Osteoblast (primary cell): ENCODE measurements at places on chromosomes 4 and X. TPM values are rescaled to one million over a fixed set of nuclear protein-coding genes. Genes with fewer than 3 reads are reported as not detected.

The KIAA1210 gene
- not detected in 2 replicates for total RNA-seq

The SLC25A43 gene
- total RNA-seq: 23.5 and 24.8 TPM in 2 replicates

The EIF1AX gene
- total RNA-seq: 29.0 and 42.4 TPM in 2 replicates

The HUWE1 gene
- 108 and 116 TPM in 2 replicates for total RNA-seq

The NCBP2L gene
- not detected in 2 replicates for total RNA-seq

The ZIC3 gene
- not detected in 2 replicates for total RNA-seq

The PLK4 gene
- total RNA-seq: 2.2 and 2.4 TPM in 2 replicates

The PDE5A gene
- 140 and 157 TPM in 2 replicates for total RNA-seq

The JCHAIN gene
- 2.2 and 2.9 TPM in 2 replicates for total RNA-seq

The SRPX gene
- 76.7 and 93.1 TPM in 2 replicates for total RNA-seq

The SPANXN3 gene
- not detected in 2 replicates for total RNA-seq

The SUPT20HL2 gene
- not detected in 2 replicates for total RNA-seq

The KIT gene
- 0.29 and 0.36 TPM in 2 replicates for total RNA-seq

The NPNT gene
- total RNA-seq: 0.36 and 0.59 TPM in 2 replicates

The IQSEC2 gene
- 10.1 and 14.7 TPM in 2 replicates for total RNA-seq

The COL4A5 gene
- under 0.01 and 0.36 TPM in 2 replicates for total RNA-seq

The NWD2 gene
- total RNA-seq: not detected in 2 replicates

The PCDH10 gene
- total RNA-seq: 3.8 and 5.1 TPM in 2 replicates

The RAI2 gene
- total RNA-seq: under 0.01 and 0.36 TPM in 2 replicates

The ADAMTS3 gene
- total RNA-seq: 1.2 and 2.2 TPM in 2 replicates

The KLHL4 gene
- total RNA-seq: 0.72 and 1.2 TPM in 2 replicates
